ENCODE measurements at places on chromosomes 5 and 9.

DNA sequence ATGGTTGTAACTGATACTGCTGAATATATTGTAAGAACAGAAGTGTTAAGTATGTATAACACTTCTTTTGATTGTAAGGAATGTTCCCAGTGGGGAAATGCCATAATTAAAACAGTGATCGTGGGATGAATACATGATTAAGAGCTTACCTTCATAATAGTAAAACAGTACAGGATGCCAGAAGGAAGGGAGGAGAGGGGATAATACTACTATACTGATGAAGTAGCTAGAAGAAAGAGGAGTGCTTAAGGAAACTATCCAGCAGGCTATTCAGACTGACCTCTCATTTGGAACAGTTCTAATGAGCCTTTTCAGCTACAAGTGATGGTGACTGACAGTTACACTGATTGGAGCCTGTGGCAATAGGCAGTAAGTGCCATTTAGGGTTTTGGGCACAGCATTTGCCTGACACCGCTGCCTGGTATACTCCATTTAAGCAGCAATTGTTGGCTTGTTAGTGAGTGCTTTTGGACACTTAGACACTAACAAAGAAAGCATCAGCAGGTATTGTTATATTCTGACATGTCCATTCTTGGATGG lies 33.8 kb upstream of the KDM4C start:
- DNase-seq, result no peak

DNA sequence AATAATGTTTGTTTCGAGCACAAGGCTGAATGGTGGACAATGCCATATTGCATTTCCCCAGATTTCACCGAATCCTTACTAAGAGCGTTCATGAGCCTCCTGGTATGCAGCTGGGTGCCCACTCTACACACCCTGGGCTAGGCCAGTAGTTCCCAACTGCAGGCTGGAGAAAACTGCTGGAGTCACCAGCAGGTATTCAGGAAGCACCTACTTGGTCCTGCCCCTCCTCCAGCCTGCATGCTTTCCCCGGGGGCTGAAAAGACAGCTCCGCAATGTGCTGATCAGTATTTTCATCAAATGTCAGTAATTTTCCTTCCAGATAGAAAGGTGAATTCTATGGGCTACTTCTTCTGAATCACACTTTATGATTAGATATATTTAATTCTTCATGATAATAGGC lies 34.4 kb downstream of the SRD5A1 start:
- no peak for DNase-seq

DNA sequence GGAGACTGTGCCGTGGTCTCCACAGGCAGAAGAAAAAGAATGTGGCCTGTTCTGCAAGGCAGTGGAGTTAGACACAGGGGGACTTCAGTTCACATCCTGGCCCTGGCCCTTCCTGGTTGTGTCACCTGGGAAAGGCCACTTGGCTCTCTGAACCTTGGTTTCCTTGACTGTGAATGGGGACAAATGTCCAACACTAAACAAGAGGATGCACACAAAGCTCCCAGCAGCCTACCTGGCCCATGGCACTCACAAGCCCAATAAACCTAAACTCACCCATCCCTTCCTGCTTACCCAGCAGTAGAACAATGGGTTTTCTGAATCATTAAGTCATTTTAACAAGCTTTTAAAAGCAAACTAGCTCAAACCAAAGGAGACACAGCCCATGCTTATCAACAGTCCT lies 103.9 kb downstream of the FRMD3 start:
- no peak for DNase-seq

- DNase-seq, result no peak
Observed at GRCh38 chr5:20463206-20463605, 475.2 kb upstream of the CDH18 start.

DNA sequence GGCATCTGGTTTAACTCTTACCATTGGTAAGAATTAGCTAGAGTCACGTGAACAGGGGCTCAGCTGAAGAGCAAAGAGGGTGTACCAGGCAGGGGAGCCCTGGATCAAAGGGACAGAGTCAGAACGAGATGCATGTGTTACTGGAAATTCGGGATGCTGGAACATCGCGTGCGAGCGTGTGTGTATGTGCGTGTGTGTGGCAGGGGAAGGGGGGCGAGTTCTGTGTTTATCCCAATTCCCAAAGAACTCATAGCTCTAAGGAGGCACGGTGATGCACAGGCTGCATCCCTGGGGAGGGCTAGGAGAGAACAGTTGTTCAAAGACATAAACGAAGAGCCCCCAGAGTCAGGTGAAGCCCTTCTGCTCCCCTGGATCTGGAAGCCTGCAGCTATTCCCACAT lies 353.3 kb downstream of the GADD45G start:
- DNase-seq, result no peak

DNA sequence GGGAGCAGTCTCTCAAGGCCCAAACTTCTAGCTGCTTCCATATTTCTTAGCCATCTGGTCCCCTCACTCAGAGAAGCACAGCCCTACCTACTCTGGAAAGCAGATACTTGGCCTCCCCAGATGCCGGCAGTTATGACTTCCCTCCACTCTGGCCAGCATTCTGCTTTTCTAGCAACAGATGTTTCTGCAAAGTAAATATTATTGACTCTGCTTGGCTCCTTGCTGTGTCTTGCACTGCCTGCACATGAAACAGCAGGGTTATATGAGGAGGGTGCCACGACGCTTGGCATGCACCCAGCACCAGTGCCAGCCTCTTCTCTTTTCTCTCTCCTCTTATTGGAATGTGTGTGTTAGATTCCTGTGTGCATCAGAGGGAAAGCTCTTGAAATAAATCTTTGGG lies 99.7 kb downstream of the ARHGAP26 start:
- DNase-seq, result no peak

GRCh38 chr9:71685394-71685793 lies 82.9 kb downstream of the CEMIP2 start:
- no peak for DNase-seq

DNA sequence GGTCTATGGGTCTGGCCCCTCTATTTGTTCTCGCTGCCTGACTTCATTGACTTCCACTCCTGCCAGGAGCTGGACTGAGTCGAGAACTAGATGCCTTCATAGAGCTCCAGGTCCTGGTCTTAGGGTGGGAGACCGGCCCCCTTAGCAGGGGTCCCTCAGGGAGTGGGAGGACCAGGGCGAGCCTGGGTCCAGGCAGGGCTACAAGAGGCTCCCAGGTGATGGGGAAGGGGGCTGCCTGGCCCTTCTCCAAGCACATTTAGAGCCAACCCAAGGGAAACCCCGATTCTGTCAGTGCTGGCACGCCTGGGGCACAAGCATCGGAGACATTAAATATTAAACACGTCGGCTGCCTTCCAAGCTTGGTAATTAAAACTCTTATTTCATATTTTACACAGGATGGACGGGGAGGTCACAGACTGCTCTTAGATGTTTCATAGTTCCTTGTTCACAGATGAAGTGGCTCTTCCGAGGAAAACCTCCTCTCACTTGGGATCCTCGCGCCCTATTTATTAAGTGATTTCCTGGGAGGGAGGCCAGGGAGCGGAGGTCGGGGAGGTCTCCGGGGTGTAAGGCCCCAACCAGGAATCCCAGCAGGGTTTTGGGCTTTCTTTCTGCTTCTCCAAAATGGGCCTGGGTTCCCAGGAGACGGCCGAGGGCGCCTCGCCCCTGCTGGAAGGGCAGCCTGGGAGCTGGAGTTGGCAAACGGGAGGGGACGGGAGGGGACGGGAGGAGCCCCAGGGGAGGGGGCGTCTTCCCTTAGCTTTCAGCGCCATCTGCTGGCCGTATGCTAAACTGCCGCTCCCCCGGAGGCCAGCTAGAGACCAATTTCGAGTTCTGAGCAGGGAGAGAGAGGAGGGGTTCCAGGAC lies 23.4 kb upstream of the ZBTB43 start:
- DNase-seq, result peak; percentile 47

GRCh38 chr5:178797101-178797521 lies 62.6 kb upstream of the ZNF354B start:
- no peak for DNase-seq
